ENCODE measurements at places on chromosomes 3 and 15.
A peak's percentile ranks its signal among the peaks of the same experiment; 100 is the strongest.

DNA sequence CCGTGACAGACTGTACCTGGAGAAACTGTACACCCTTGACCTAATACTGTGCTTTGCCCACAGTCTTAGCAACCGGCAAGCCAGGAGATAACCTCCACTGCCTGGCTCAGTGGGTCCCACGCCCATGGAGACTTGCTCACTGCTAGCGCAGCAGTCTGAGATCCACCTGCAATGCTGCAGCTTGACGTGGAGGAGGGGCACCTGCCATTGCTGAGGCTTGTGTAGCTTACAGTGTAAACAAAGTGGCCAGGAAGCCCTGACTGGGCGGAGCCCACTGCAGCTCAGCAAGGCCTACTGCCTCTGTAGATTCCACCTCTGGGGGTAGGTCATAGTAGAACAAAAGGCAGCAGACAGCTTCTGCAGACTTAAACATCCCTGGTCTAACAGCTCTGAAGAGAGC is 189.3 kb downstream of the EDEM1 start:
- no peak for DNase-seq

DNA sequence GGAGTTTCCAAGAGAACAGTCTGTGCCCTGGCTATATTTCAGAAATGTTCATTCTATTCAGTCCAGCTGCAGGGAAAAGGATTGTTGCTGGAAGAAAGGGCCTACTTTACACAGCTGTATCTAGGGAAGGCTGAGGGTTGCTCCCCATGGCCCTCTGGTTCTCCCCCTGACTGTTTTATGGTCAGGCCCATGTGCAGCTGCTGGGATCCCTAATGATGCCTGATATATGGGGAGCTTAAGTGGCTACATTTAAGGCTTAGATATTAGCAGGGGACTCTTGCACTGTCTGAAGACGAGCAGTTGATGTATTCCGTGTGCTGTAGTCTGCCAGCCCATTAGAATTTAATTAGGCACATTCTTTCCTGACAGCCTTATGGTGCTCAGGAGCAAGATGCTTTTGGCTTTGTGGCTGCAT is 72.0 kb downstream of the FAM43A start:
- no peak for DNase-seq

DNA sequence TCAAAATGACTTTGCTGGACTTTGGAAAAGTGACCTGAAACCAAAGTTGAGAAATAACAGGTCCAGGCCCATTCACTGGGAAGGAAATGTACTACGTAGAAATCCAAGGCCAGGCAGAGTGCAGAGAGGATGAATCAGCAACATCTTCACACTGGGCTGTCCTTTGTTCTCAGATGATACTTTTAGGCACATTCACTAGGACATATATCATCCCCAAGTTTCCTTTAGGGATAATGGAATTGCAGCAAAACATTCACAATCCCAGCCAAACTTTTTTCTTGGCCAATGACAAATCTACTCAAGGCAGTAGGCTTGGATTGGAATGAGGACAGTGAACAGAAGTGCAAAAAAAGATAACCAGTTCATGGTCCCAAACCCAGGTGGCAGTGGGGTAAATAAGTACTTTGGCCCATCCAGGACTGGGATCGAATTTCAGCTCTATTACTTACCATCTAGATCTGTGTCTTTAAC is 75.1 kb downstream of the CLDN11 start:
- DNase-seq: no peak

GRCh38 chr3:167228135-167228534 is 152.0 kb downstream of the ZBBX start:
- DNase-seq: no peak

- DNase-seq: peak; percentile 5
These were observed 75.2 kb downstream of the FBXL22 start for GRCh38 chr15:63672369-63672768.

All from CD4-positive, alpha-beta T cell treated with Interleukin-4 for 4 hours (primary cell).